Testis (tissue), 5 donors: ENCODE measurements at places on chromosomes 6 and 20. TPM values are rescaled to one million over a fixed set of nuclear protein-coding genes. Genes with fewer than 3 reads are reported as not detected.
A peak's percentile ranks its signal among the peaks of the same experiment; 100 is the strongest.

The PNPLA1 gene
- 3.5 TPM for total RNA-seq

The VSTM2L gene
- total RNA-seq = 74.7 TPM

The GHRH gene
- not detected for total RNA-seq

DNA sequence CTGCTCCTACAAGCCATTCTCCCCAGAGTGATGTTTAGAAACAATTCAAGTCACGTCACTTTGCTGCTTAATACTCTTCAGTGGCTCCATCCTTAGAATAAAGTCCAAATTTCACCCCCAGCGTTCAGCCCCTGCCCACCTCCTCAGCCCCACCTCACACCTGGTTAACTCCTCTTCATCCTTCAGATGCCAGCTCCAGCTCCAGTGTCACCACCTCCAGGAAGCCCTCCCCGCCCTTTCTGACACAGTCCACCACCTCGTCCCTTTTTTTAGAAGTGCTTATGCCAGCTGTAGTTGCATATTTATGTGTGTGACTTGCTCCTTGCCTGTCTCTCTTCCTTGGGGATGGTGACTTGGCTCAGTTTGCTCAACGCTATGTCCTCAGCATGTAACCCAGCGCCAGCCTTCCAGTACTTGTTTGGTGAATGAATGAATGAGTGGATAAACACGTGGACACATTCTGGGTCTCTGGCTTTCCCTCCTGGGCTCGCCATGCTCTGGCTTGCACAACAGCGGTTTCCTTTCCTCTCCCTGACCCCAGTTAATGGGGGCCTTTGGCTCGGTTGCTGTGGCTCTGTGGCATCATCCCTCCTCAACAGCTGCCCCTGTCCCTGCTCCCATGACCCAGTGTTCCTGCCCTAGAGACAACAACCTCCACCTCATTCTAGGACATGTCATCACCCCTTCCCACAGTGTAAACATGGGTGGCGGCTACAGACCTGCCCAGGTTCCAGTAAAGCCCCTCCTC lies 3.7 kb upstream of the IP6K3 start:
- DNase-seq = no peak

GRCh38 chr6:135012764-135013163 lies 41.9 kb downstream of the HBS1L start:
- no peak for DNase-seq

- DNase-seq = peak; percentile 86
Observed at GRCh38 chr6:24583463-24584381, 62.3 kb downstream of the KIAA0319 start.
